ENCODE measurements at places on chromosomes 2 and 18.

- no peak for DNase-seq
Observed at GRCh38 chr2:16124881-16125613, 184.7 kb downstream of the MYCN start.

DNA sequence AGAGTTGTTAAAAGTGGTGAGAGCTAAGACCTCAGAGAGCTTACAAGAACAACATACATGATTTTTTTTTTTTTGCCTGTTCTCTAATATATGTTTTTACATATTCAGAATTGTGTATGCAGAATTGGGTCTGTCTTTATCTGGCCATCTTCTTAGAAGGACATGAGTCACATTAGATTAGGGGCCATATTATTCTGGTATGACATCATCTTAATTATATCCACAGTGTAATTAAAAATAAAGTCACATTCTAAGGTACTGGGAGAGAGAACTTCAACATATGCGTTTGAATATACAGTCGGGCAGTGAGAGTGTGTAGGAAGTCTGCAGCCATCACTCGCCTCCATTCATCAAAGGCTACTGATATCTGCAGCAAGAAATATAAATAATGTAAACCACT, 88.3 kb downstream of the DSC3 start:
- no peak for DNase-seq

GRCh38 chr2:114400890-114401289, 41.6 kb upstream of the DPP10 start:
- DNase-seq = no peak

DNA sequence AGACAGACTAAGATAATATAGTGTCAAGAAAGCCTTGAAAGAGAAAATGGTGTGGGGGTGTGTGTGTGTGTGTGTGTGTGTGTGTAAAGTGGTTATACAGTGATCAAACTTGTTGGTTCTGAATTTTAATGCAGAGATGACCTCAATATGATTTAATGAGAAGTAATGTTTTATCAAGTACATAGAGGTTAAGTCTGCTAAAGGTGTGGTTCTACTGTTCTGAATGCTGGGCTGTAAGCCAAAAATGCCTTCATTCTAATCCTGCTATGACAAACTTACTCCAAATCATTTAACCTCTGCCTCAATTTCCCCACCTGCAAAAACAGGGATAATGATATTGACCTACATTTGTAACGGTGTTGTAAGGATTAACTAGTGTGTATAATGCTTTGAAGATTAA, 87.9 kb downstream of the WDPCP start:
- DNase-seq = no peak

Measured in left cardiac atrium (tissue), 4 donors.